ENCODE measurements at places on chromosomes 3 and 15.

GRCh38 chr15:87567406-87568030 is 689.0 kb downstream of the NTRK3 start:
- no peak for DNase-seq

- no peak for DNase-seq
These were observed 8.7 kb upstream of the TMEM212 start for GRCh38 chr3:171834461-171834801.

GRCh38 chr15:43186003-43186353 is 775 bp downstream of the CCNDBP1 start:
- DNase-seq = peak; percentile 48

DNA sequence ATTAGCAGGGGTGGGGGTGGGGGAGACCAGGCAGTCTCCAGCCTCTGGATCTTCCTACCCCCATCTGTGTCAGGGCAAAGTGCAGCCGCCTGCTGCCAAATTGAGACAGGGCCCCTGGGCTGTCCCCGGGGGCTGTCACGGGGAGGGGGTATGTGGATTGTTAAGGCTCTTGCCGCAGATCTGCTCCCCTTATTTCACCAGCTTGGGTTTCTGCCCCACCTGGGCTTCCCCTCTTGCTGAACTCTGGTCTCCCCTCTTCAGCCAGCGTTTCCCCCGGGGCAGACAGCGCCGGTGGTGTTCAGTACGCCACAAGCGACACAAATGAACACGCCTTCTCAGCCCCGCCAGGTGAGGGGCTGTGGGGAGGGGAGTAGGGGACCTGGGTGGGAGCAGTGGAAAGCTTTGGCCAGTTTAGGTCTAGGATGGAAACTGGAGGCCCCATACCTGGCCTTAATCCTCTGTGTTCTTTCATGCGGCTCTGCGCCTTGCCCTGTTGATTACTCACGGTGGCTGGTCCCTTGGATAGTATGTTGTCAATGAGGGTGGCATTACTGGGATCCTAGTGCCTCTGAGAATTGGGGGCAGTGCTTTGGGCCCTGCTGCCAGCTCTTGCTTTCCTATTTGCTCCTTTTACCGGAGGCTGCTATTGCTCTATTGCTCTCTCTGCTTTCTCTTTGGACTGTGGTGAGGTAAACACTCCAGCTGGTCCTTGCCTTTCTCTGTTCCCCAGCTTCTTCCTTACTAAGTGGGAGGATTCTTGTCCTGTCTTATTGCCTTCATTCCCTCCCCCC is 1.7 kb downstream of the EIF4G1 start:
- DNase-seq = no peak

- DNase-seq = no peak
These were observed 233.4 kb downstream of the FEZF2 start for GRCh38 chr3:62139957-62140356.

DNA sequence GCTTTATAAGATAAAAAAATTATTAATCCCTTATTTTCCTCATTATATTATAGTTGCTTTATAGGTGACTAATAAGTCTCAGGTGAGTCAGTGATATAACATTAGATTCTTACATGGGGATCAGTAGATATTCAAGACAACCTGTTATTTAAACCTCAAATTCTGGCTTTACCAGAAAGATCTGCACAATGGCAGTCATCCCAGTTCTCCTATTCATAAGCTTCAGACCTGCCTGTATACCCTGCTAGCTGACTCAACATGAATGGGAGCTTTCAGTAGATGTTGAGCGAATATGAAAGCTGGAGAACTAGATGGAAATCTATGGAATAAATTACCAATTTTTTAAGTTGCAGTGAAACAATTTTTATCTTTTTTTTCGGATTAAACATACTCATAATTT is 20.5 kb upstream of the CCDC54 start:
- no peak for DNase-seq

DNA sequence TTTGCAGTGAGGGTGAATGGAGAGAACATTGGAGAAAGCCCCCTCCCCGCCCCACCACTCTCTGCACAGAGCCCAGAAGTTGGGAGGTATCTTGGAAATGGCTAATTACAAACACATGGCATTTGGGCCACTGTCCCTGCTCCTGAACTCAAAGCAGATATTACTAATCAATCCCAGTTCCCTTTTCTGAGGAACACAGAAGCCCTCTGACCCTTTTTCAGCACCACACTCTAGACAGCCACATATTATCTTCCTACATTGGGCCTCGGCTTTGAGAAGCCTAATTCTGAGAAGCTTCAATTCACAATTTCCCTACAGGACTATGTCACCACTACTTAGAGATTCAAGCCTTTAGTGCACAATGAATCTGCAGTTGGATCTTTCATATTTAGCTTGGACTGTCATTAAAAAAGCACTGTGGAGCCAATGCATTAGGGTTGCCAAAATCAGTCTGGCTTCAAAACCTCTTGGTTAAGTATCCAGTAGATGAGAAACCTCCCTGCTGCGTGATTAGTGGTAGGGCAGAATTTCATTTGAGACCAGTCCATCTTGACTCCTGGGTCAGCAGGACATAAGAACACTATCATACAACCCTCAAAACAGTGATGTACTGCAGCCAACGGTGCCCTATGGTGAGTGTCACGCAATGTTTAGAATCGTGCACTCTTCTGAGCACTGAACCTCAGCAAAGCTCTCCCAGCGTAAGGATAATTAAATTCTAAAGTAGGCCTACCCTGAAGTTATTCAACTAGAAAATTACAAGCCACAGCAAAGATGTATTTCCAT is 26.1 kb downstream of the MGLL start:
- no peak for DNase-seq

GRCh38 chr3:49841126-49841696 is 15.2 kb downstream of the TRAIP start:
- DNase-seq = no peak

- DNase-seq = no peak
These were observed 691 bp downstream of the SENP7 start for GRCh38 chr3:101512396-101512645.

DNA sequence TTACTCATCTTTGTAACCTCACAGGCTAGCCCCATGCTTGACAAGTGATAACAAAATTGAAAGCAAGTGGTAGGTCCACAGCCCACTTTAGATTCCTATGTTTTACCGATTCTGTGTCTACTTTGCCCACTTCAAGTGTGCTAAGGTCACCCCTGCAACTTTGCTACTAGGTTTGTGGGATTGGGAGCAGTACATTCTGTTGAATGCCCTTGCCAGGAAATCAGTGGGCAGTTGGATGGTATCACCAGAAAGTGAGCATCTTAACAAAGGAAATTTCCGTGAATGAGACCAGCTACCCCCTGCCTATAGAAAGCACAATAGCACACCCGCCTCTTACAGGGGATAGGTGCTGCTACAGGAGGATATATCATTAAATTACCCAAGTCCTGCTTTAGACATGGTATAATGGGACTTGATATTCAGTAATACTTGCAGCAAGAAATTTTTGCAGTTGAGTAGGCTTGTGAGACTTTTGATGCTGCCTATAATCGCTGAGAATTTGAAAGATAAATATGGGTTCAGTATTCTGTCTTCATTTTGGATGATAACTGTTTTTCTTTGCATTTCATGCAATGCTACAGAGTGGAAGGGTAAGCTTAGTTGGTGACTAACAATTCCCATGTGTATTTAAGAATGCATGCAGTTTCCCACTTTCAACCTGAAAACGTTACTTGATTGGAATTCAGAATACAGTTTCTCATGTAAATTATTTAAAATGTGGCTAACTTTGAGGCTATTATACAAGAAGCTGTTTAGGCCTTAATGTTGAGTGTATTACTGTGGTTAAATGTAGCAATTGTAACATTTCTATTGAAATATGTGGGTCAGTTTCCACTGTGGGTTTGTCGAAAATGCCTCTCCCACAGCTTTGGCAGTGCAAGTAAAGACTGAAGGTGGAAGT is 9.5 kb downstream of the EBLN2 start:
- no peak for DNase-seq

DNA sequence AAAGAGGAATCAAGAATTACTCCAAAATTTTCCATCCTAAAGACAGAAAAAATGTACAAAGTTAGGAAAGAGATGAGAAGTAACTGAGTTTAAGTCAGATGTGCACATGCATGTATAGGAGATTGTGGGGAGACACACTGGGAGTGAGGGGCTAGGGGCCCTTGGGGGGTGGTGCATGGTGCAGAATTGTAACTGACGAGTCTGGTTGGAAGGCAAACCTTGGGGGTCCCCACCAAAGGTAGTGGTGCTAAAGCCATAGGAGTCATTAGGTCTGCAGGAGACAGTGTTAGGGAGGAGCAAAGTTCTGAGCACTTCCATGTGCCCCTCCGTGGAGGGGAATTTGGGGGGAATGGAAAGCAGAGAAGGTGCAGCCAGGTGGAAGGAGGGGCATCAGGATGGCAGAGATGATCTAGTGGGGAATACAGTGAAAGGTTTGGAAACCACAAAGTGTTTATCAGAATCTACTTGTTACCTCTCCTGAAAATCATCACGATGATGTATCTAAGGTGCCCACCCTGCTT is 37.5 kb upstream of the EPHB1 start:
- DNase-seq = no peak

- DNase-seq = no peak
These were observed 155.0 kb upstream of the SUCLG2 start for GRCh38 chr3:67809370-67809935.

- DNase-seq = no peak
These were observed 73.3 kb upstream of the SNRK start for GRCh38 chr3:43212914-43213611.

- DNase-seq = no peak
These were observed 77.5 kb downstream of the TBC1D5 start for GRCh38 chr3:17664923-17665322.

GRCh38 chr3:150097588-150097890 is 126.8 kb upstream of the PFN2 start:
- DNase-seq = no peak

- no peak for DNase-seq
These were observed 100.3 kb downstream of the LRRK1 start for GRCh38 chr15:101019366-101019896.

GRCh38 chr3:56960234-56960917 is 100.1 kb upstream of the SPATA12 start:
- DNase-seq = no peak

- no peak for DNase-seq
These were observed 332.2 kb upstream of the RBMS3 start for GRCh38 chr3:28948685-28949084.

DNA sequence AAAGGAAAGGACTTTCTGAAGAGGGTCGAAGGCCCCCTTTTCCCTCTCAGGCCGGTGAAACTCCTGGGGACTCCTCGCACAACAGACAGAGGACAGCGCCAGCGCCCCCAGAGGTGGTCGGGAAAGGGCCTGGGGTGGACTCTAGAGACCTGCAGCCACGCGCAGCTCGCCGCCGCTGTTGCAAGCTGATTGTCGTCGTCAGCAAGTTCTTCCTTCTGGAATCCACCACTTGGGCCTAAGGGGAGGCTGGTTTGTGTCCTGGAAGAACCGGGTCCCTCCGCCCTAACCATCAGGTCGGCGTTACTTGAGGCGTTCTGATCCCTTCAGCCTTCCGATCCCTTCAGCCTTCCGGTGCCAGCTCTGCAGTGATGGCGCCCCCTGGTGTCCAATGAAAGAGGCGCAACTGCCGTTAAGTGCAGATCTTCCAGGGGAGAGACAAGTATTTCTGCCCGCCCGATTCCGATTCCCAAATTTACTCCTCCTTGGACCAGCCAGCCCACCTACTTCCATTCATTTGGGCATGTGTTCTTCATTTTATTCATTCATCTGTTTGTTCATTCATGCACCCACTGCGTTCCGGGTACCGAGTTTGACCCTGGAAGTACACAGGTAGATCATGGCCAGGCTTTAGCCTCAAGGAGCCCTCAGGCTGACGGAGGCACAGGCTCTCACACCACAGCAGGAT is 77.2 kb upstream of the SLC6A11 start:
- peak; percentile 68 for DNase-seq

- no peak for DNase-seq
These were observed 76.8 kb downstream of the BDH1 start for GRCh38 chr3:197478746-197479668.

GRCh38 chr3:62587579-62588031 is 214.3 kb upstream of the FEZF2 start:
- DNase-seq = no peak

- DNase-seq = no peak
These were observed 779.4 kb downstream of the TUSC7 start for GRCh38 chr3:117488983-117489382.

DNA sequence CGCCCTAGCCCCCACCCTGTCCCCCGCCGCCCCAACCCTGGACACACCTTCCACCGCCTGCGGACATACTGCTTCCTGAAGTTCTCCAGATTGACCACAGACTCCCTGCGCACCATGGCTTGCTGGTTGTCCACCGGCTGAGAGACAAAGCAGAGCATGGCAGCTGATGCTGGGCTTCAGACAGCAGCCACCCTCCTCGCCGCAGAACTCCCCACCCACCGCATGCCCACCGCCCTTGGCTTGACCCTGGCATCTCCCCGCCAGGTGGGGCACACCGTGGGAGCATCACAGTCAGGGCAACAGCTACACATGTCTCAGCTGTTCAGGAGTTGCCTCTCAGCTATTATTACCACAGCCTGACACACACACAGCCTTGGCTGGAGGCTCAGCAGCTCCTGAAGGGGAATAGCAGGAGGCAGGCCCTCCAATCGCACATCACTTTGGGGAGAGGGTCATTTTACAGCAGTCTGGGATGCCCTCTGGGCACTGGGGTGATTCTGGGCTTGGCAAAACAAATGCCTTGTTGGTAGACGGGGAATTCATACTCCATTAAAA is 78.4 kb upstream of the HERC1 start:
- DNase-seq = no peak

- no peak for DNase-seq
These were observed 376.9 kb upstream of the ARPP21 start for GRCh38 chr3:35262406-35262805.
